ENCODE measurements at places on chromosomes 2 and 18.

- DNase-seq, result no peak
Observed at GRCh38 chr2:96157649-96158553, 12.7 kb upstream of the DUSP2 start.

GRCh38 chr18:14922031-14922430, 174.1 kb downstream of the ANKRD30B start:
- DNase-seq, result no peak

DNA sequence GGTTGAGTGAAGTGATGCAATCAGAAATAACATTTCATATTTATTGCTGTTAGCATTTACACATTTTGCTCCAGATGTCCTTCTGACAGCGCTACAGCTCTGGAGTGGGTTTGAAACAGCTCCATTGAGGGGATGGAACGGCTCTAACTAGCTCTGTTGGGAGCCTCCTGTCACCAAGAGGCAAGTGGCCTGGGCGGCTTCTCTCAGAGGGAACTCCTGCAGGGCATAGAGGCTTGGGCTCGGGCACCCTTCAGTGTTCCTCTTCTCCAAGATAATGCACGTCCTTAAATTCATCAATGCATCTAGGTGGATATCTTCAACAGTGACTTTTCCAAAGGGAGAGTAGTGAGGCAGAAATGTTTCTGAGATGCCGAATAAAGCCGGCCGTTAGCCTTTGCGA, 122.5 kb downstream of the CNTNAP5 start:
- DNase-seq, result no peak

DNA sequence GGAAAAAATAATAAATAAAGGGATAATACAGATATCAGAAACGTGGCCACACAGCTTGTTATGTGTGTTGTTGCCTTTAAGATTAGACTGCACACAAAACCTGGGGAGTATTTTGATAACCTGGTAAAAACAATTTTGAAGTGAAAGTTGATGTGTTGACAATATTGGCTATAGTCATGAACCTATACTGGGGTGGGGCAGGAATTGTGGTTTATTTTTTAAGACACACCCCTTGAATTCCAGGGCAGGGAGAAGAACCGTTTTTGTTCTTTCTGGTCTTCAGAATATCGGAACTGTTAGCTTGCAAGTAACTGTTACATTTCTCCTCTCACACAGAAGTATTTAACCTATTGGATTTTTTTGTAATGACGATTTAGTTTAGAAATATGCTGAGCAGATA, 80.4 kb downstream of the LIMS1 start:
- no peak for DNase-seq
